ENCODE measurements at places on chromosomes 5 and 9.
A peak's percentile ranks its signal among the peaks of the same experiment; 100 is the strongest.

DNA sequence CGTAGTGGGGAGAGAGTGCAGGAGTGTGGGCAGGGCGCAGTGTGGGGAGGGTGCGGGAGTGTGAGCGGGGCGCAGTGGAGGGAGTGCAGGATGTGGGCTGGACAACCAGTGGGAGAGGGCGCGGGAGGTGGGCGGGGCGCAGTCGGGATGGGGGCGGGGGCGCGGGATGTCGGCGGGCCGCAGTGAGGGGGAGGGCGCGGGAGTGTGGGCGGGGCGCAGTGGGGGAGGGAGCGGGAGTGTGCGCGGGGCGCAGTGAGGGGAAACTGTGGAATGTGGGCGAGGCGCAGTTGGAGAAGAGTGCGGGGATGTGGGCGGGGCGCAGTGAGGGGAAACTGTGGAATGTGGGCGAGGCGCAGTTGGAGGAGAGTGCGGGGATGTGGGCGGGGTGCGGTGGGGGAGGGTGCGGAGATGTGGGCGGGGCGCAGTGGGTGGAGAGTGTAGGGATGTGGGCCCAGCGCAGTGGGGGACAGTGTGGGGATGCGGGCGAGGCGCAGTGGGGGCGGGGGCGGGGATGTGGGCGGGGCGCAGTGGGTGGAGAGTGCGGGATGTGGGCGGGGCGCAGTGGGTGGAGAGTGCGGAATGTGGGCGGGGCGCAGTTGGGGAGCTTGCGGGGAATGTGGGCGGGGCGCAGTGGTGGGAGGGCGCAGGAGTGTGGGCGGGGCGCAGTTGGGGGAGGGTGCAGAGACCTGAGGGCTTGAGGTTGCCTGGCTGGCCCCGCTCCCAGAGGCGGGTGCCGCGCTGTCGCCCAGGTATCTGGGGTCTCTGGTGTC lies at the start of gene NXNL2:
TSS of gene NXNL2 (plus strand) at position 723 of the 770 bp plus-strand sequence. CDS start 257 bp downstream, outside the sequence.
- no peak for DNase-seq

GRCh38 chr5:89005990-89006389 lies 123.0 kb upstream of the MEF2C start:
- DNase-seq: no peak

DNA sequence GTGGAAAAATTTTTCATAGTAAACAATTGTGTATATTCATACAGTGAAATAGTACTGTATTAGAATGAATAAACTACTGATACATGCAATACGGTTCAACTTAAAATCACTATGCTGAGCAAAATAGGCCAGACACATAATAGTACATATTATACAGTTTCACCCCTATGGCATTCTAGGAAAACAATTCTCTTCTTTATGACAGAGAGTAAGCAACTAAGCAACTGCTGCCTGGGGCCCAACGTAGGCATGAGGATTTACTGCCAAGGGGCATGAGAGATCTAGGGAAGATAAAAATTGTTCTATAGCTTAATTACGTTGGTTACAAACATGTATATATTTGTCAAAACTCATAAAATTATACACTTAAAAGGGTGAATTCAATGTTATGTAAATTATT lies 180.2 kb downstream of the DRD1 start:
- no peak for DNase-seq

DNA sequence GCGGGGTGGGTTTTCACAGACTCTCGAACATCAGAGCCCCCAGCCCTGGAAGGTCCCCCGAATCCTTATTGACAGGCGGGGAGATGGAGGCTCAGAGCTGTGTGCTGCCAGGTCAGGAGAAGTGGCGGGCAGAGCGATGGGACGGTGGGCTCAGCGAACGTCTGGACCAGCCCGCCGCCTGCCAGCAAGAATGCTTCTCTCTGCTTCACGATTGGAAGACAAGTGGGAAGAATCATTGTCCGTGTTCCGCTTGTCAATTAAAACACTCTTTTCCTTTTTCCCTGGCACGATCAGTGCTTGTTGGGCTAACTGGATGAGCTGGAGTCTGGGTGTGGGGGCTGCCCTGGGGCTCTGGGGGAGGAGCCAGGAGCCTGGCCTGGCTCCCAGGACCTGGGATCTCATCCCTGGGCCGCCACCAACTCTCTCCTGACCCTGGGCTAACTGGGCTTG lies 1.6 kb downstream of the COL5A1 start:
- DNase-seq: no peak

GRCh38 chr5:78341440-78341839 lies 19.0 kb upstream of the SCAMP1 start:
- DNase-seq: no peak

DNA sequence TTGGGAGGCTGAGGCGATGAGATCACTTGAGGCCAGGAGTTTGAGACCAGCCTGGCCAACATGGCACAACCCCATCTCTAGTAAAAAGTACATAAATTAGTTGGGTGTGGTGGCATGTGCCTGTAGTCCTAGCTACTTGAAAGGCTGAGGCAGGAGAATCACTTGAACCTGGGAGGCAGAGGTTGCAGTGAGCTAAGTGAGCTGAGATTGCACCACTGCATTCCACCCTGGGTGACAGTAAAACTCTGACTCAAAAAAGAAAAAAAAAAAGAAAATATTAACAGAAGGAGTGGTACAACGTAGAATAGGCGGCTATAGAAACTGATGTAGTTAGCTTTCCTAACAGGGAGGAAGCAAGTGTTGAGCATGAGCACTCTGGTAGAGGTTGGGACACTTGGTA lies 59.9 kb downstream of the PBX3 start:
- DNase-seq: no peak

DNA sequence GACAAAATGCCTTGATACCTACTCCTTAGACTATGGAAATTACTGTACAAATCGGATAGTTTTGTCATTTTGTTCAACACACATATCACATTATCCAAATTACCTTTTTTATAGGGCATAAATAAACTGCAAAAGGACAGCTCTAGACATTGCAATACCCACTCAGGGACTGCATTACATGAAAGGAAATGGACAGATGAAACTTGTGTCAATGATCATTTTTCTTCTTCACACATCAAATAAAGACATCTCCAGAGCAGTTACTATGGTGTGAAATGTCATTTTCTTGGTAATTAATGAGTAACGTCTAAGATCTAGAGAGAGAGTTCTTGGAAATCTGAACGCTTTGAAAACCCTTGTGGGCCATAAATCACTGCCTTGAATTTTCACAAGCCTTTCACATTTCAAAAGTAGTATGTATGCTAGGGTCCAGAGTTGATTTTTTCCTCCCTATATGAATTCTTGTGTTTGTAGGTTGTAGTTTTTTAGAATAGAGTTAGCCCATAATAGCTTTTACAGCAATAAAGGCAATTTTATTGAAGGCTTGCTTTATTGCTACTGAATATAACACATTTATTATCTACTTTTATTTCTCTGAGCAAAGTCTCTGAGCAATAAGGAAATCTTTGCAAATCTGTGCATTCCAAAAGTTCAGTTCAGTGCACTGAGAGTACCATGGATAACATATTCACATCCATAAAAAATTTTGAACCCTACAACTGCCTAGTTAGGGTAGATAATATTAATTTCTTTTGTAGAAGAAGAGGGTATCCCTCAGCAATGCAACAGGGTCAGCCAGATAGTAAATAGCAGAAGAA lies 358.0 kb upstream of the PCSK5 start:
- peak; percentile 17 for DNase-seq

- DNase-seq: no peak
Observed at GRCh38 chr9:20331095-20331685, 291.1 kb downstream of the MLLT3 start.

GRCh38 chr9:87675906-87676515 lies 49.9 kb upstream of the CTSL start:
- no peak for DNase-seq

GRCh38 chr5:149636191-149636860 lies 55.0 kb downstream of the ARHGEF37 start:
- DNase-seq: no peak

DNA sequence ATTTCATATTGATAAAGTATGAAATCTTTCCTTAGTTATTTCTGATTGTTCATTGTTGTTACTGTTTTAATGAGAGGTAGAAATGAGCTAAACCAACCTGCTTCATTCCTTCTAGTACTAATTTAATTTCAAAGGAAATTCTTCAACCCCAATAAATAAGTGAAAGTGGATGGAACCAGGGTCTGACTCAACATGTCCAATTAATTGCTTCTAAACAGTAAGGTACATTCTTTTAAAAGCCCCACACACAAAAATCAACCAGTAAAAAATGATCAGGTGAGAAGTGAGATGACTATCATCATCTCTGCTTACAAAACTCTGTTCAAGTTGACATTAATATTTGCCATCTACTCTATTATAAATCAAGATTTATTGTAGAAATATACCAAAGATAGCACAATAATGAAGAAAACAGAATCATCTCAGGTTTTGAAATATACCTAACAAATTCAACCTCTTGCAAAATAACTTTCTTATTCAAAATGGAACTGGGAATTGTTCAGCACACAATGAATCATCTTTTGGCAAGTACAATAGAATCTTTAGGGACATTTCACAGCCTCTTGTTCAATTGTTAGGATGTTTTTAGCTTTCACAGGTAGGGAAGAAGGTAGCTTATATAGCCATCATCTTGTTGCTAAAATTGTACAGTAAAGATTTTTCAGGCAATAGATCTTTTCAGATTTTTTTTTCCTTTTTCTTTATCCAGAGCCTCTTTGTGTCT lies 114.5 kb downstream of the RPS23 start:
- no peak for DNase-seq

GRCh38 chr5:3999929-4000328 lies 404.3 kb downstream of the IRX1 start:
- no peak for DNase-seq

GRCh38 chr5:144864118-144864517 lies 693.4 kb downstream of the KCTD16 start:
- DNase-seq: no peak

GRCh38 chr9:114364134-114365041 lies 23.4 kb downstream of the AKNA start:
- no peak for DNase-seq

GRCh38 chr5:25025831-25026230 lies 381.1 kb upstream of the CDH10 start:
- no peak for DNase-seq

- no peak for DNase-seq
Observed at GRCh38 chr5:55438998-55439397, 95.8 kb downstream of the PLPP1 start.

GRCh38 chr5:71533142-71533541 lies 54.0 kb upstream of the MCCC2 start:
- no peak for DNase-seq

- DNase-seq: no peak
Observed at GRCh38 chr9:110486218-110486617, 93.3 kb downstream of the SVEP1 start.

DNA sequence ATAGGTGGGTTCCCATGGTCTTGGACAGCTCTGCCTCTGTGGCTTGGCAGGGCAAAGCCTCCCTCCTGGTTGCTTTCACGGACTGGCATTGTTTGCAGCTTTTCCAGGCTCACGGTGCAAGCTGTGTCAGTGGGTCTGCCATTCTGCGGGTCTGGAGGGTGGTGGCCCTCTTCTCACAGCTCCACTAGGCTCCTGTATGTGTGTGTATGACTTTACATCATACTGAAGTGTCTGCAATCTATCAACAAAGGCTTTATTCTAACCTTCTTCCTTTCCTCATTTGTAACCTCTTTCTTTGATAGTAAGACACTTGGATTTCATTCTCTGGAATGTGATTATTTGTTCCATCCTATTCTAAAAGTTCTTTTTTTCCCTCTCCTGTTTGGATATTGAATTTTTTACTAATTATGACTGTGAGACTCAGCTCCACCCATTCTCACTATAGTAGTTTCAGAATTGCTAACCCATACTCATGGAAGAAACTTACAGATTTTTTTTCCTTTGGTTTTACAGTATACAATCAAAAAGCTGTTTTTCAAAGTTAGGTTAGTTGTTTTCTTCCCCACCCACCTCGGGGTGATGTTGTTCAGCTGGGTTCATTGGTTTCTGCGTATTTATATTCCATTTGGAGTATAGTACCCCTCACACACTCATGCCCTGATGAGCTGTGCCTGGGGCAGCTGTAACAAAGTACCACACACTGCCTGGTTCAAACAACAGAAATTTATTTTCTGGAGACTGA lies 144.6 kb upstream of the OTULINL start:
- no peak for DNase-seq

- DNase-seq: no peak
Observed at GRCh38 chr5:109487753-109488420, 78.1 kb upstream of the PJA2 start.

DNA sequence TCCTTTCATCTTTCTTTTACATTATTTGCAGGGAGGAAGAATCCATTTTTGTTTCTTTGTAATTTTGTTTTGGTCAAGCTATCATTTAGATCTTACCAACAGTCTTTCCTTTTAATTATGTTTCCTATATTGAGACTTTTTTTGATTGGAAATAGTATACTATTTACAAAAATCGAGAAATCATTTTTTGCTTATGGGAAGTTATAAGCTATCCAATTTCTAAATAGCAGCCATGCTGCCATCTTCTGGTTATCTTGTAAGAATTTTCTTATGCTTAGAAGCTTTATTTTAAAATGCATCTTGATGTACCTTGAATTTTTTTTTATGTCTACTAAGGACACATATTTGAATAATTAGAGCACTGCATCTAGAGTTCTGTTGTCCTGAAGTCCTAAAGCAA lies 821.2 kb downstream of the PTPRD start:
- peak; percentile 4 for DNase-seq

- DNase-seq: no peak
Observed at GRCh38 chr5:32275396-32275741, 37.4 kb downstream of the MTMR12 start.

GRCh38 chr5:155620821-155621410 lies 607.4 kb downstream of the KIF4B start:
- no peak for DNase-seq

GRCh38 chr9:72615931-72616330 lies 94.5 kb downstream of the TMC1 start:
- DNase-seq: no peak

DNA sequence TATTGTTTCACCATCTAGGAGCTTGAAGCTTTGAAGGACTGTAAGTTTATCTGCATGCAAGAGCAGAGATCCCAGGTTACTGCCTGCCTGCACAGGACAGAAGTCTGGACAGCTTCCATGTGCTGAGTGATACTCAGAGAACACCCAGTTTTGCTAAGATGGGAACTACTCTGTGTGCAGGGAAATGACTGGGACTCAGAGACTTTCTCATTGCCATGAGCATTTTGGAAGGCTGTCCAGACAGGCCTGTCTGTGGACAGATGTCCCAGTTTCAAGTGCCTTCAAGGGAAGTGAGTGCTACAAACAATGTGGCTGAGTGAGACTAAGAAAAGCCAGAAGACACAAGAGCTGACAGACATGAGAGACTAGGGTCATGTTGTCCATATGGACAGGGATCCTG lies 19.2 kb upstream of the ZNF131 start:
- no peak for DNase-seq

DNA sequence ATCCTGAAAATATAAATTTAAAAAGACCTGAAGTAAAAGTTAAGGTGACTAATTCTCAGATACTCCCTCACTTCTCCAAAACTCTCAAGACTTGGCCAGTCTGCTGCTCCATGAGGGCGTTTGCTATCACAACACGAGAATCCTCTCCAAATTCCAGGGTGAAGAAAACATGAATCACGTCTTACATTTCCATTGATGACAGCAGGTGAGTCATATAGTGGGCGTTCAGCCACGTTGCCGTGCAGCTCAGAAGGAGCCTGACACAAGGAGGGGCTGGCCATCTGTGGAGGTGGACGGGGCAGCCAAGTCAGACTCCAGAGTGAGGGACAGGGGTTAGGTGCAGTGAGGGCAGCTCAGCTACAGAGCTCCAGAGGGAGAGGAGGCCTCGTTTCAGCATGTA lies 555.1 kb upstream of the ADAMTS16 start:
- no peak for DNase-seq
